ENCODE measurements at places on chromosomes 6 and 20.

GRCh38 chr20:46357030-46357514 lies 48.8 kb upstream of the CDH22 start:
- DNase-seq, result no peak

GRCh38 chr6:23335894-23336293 lies 766.5 kb downstream of the HDGFL1 start:
- no peak for DNase-seq

GRCh38 chr6:70234561-70235236 lies 68.2 kb downstream of the COL9A1 start:
- DNase-seq, result no peak

DNA sequence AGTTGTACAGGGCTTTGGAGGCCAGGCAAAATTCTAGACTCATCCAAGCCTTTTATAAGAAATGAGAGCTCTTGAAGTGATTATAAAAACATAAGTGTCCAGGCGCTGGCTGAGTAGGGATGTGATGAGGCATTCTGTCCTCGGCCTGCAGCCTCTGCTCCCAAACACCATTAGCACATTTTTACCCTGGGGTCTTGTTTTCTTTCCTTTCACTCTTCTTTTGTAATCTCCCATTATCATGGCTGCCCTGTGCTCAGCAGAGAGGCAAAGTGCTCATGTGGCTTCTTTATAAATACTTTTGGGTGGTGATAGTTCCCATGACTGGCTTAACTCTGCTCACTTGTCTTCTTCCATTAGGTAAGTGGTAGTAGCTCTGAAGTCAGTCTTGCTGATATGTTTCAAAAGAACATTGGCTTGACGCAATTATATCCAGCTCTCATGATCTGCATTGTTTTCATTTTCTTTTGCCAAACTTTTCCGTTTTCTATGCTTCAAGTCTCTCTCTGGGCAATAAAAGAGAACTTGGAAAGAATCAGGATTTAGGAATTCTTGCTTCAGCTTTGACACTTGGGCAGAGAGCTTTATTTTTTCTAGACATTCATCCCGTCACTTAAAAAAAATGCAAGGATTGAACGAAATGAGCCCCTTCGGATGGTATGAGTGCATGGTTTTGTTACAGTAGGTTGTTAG lies 61.1 kb downstream of the CAP2 start:
- DNase-seq, result no peak

GRCh38 chr20:50366270-50367103 lies 143.7 kb upstream of the PTPN1 start:
- no peak for DNase-seq

DNA sequence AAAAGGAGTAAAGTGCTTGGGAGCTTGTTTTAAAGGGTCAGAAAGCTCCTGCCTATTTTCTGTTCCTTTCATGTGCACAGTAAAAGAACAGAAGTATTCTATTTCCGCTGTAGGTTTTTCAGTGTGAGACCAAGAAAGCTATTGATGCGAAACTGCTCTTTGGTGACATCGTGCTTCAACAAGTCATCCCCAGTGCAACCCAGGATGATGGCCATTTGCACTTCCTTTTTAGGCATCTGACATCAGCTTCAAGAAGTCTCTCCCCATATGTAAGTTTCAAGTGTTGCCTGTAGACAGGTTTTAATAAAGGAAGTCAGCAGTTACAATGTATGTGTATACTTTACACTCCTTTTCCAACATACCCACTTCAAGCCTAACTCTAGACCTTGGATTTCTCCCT lies 131.6 kb downstream of the RFX6 start:
- DNase-seq, result no peak

GRCh38 chr20:9838035-9838377 lies 870 bp downstream of the PAK5 start:
- no peak for DNase-seq

DNA sequence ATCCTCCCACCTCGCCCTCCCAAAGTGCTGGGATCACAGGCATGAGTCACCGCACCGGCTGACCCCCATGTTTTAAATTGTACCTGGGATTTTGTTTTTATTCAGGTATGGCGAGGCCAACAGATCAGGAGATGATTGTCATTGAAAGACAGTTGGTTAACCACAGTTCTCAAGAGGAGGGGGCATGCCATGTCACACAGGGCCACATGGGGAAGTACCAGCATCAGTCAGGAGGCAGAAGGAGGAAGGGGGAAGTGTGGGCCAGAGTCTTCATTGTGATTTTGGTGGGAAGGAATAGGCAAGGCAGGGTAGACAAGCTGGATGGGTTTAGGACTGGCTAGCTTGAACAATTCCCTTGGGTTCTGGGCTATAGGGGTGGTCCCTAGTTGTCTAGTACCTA lies 9.9 kb upstream of the MMP9 start:
- DNase-seq, result no peak

- DNase-seq, result no peak
Observed at GRCh38 chr6:18147616-18148015, 7.3 kb downstream of the TPMT start.

DNA sequence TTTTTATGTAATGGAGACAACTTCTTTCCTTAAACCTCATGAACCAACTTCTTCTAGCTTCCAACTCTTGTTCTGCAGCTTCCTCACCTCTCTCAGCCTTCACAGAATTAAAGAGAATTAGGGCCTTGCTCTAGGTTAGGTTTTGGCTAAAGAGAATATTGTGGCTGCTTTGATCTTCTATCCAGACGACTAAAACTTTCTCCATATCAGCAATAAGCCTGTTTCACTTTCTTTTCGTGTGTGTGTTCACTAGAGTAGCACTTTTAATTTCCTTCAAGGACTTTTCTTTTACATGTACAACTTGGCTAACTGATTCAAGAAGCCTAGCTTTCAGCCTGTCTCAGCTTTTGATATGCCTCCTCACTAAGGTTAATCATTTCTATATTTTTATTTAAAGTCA lies 596.1 kb upstream of the NRSN1 start:
- DNase-seq, result no peak

- no peak for DNase-seq
Observed at GRCh38 chr6:15362274-15363160, 116.6 kb downstream of the JARID2 start.

All from activated T-helper 1 cell treated with Interleukin-2 at 50 U/mL for 16 hours (primary cell).